ENCODE measurements at places on chromosomes 3 and 15.

DNA sequence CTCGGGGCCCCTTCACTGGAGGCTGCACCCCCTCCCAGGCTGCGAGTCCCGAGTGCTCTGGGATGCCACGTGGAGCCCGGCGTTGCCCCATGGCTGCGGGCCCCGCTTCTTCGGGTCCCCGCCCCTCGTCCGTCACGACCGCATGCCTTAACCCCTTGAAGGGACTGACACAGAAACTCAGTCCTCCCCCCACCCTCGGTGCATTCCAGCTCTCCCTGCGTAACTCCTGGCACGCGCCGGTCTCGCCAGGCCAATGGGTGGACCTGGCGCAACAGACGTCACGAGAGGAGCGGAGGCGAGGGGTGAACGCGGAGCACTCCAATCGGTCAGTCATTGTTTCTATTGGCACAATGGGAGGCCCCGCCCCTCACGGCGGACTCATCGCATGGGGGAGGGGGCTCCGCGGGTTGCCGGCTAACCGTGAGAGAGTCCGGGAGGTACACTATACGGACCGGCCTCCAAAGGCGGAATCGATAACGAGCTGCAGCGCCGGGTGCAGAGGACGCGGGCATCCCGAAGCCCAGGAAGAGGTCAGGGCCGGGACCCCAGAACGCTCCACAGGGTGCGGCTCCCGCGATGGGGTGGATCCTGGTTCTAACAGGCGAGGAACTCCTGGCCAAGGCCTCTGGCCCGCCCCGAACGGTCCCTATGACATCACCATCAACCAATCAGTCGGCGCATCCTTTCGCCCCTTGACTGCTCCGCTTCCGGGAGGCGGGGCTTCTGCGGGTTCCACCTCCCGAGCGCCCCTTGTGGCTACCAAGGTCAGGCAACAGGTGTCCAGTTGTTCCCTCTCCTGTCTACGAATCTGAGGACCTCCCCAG is 1.0 kb upstream of the CELSR3 start:
- peaks cover 5% of the 10 kb centered on the region for H3K27me3 ChIP-seq
- H3K4me3 ChIP-seq, result peak overlapping the region; percentile 78
- H3K27ac ChIP-seq, result peak overlapping the region; percentile 91
- H3K4me1 ChIP-seq, result peaks cover 7% of the 10 kb centered on the region

DNA sequence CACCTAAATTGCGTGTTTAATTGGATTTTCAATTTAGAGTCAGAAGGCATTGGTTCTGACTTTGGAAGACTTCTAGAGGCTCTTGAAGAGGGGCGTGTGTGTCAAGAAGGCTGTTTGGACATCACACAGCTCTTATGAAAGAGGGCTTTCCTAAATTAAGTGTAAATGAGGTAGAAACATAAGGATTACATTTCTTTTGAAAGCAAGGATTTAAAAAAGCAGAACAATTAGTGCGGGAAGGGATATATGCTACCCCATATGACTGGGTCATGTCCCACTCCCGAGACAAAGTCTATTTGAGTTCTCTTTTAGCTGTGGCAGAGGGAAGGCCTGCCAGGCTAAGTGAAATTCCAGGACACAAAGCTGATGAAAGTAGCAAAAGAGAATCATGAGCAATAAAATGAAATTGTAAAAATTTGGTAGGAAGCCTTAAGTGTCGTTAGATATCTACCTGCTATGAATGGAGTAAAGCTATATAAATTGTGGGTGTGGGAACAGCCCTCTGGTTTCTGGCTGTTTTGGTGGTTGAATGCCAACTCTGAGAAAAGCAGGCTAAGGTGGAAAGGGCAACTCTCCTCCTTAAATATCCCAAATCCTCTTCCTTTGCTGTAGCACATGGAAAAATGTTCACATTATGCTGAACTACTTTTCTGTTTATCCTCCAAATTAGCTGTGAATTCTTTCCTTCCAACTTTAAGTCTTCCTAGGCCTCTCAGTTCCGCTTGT is 100.6 kb upstream of the TSC22D2 start:
- no peaks in the 10 kb centered on the region for H3K27me3 ChIP-seq
- no peak for DNase-seq
- H3K36me3 ChIP-seq, result no peaks in the 10 kb centered on the region
- H3K4me3 ChIP-seq, result no peak overlapping the region
- H3K27ac ChIP-seq, result no peak overlapping the region

- no peaks in the 10 kb centered on the region for H3K4me1 ChIP-seq
- H3K4me3 ChIP-seq, result no peak overlapping the region
- H3K27me3 ChIP-seq, result peaks cover 13% of the 10 kb centered on the region
- no peak overlapping the region for H3K27ac ChIP-seq
- no peaks in the 10 kb centered on the region for H3K36me3 ChIP-seq
These were observed 116.1 kb upstream of the TLE3 start for GRCh38 chr15:70213794-70214193.

- DNase-seq, result no peak
- H3K36me3 ChIP-seq, result no peaks in the 10 kb centered on the region
- no peaks in the 10 kb centered on the region for H3K27me3 ChIP-seq
These were observed 157.4 kb upstream of the NPHP3 start for GRCh38 chr3:132879656-132880055.
